ENCODE measurements at places on chromosomes 11 and 22.
A peak's percentile ranks its signal among the peaks of the same experiment; 100 is the strongest.

- no peak for DNase-seq
Measured at GRCh38 chr22:28920757-28921584, 37.6 kb downstream of the ZNRF3 start.

DNA sequence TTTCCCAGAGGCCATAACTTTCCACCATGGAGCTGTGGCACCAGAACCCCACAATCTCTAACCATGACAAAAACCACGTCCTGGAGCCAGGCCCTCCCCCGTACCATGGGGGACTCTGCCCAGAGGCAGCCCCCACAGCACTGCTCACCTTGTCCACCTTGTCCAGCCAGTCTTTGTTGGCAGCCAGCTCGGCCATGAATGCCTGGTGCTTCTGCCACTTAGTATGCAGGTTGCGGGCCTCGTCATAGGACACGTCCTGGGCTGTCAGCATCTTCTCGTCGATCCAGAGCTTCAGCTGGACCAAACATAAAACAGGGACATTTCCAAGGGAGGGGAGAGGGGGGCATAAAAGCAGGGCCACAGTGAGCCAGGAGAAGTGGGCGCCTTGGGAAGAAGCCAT, 20.8 kb upstream of the RBM4B start:
- DNase-seq, result no peak

DNA sequence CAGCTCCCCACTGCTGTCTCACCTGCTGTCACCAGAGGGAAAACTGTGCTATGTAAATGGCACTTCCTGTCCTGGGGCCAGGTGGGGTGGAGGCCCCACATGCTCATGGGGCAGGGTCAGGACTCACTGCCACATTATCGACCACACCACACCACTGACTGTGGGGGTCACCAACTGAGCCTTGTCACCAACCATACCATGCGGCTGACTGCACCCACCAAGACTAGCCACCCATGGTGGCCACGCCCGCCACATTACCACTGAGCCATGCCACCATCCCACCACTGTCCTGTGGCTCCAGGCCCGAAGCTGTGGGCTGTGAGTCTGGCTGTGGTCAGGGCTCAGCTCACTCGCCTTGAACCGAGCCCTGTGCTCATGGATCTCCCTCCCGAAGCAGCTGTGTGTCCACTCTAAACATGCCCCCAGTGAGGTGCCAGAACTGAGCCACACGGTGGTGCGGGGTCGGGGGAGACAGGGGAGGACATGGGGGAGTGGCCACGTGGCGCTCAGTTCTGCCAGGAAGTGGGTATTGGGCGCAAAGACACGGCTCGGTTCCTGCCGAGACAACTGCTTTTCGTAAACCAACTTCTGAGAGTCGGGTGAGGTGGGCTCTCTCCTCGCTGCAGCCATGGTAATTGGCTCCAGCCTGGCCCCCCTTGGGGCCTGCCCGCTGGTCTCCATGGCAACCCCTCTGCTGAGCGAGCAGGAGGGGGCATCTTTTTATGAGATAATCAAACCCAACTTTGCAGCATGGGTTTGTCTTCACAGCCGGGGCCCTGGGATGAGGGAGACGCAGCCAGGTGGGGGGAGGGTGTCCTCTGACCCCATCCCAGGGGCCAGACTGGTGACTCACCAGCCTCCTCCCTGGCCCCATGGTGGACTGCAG, 23.2 kb downstream of the RTN4R start:
- DNase-seq, result no peak

DNA sequence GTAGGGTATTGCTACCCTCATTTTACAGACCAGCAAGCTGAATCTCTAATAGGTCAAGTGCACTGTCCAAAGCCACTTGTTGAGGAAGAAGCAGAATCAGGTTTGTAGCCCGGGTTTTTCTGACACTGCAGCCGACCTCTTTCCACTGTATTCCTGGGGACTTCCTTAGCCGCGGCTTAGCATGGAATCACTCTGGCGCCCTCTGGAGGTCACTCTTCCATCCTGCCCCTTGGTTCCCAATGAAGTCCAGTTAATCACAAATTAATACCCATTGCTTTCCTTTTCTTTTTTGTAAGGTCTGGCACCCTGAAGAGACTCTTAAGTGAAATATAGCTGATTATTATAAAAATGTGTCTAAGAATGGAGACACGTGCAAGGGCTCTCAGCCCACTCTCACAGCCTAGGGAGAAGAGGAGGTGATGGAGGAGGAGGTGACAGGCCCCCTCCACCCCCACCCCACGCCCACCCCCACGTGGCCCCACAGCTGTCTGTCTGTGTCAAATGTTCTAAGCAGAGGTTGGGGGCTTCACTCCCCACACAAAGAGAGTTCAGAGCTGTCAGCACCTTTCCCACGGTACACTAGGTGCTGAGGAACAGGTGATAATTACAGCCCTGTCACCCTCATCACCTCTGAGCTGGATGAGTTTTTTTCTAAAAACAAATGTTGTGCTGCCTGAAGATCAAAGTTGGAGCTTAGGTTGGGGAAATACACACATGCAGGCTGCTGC, 57.7 kb upstream of the DRD2 start:
- DNase-seq, result peak; percentile 49

DNA sequence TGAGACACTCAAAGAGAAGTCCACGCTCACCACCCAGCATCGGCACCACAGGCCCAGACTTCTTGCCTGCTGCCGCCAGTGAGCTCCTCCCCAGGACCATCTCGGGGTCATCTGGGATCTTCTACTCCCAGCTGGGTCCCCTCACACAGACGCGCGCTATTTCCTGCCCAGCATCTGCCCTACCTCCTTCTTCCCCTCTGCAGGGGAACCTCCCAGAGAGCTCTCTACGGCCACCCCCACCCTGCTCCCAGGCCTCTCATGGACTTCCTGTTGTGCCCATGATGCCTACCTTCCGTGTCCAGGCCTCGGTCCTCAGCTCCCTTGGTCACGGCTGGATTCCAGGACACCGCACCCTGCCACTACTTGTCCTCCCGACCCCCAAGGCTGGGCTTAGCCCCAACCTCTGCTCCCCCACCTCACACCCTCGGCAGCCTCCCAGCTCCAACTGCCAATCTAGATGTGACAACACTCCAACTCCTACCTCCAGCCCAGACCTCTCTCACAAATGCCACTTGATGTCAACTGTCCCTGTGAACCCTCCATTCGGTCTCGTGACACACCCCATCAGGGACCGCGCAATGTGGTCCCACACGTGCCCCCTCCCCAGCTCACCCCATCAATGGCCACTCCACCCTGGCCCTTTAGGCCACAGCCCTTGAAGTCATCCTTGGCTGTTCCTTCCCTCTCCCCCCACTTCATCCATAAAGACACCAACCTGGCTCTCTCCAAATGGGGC, 45.3 kb downstream of the SGSM3 start:
- DNase-seq, result peak; percentile 27

- DNase-seq, result no peak
Measured at GRCh38 chr11:10311802-10312201, 6.9 kb downstream of the ADM start.

- no peak for DNase-seq
Measured at GRCh38 chr11:33909150-33909549, 17.3 kb upstream of the LMO2 start.

DNA sequence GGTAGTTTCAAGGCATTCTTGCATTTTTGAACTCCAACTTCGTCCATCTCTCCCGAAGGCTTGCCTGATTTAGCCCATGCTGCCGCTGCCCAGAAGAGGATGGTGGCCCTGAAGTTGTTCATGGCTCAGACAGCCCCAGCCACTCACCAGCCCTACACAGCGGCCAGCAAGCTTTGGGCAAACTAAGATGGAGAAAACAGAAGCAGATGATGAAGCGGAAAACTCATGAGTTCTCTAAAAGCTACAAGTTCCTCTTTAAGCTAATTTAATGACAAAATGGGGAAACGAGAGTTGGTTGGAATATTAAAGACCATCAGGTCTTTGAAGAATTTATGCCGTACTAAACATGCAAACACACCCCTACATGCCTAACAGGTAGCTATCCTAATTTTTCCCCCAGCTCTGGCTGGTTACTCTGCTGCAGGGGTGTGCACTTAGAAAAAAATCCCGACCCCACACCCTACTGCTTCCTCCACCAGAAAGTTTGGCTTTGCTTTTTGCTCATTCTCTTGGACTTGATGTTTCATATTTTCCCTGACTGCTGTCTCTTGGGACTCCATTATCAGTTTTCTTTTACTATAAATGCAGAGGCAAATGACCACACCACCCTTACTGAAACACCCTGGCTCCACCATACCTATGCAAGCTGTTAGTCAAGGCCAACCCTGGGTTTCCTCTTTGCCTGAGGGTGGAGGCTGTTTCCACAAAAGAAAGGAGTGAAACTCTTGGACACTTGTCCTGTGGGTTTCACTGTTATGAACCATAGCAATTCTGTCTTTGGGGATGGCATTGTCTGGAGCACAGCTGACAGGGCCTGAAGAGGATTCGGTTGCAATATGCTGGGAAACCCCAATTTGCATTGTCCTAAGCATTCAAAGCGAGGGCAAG, at the start of gene MPEG1:
MPEG1 (minus strand) TSS at position 184 of the 888 bp plus-strand sequence; CDS start at position 122, 62 bp downstream.
- DNase-seq, result no peak

DNA sequence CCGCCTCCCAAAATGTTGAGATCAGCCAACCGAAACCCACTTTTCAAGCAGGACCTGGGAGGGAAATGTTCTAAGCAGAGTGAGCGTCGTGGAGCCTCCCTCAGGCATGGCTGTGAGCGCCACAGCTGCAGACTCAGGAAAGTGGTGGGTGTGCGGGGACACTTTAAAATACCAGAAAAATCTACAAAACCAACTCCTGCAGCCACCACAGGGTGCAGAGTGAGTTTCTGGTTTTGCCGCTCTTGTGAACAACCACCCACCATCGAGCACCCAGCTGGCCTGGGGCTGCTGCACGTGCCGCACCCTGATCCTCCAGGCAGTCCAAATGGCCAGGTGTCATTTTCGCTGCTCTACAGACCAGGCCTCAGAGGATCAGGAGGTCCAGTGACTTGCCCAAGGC, 46.9 kb downstream of the CELSR1 start:
- DNase-seq, result no peak

DNA sequence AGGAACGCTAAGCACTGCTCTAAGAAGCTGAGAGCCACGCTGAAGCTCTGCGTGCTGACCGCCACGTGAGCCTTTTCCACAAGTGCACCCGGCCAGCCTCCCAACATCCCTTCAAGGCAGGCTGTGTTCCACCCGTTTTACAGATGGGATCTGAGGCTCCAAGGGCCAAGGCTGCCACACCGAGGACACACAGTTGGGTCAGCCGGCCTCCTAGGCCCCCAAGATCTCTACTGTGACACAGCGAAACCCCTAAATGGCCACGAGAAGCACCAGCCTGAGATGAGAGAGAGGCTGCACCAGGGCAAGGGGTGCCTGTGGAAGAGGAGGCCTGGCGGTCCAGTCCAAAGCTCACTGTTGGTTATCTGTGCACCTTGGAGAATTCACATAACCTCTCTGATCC, 11.8 kb upstream of the CD5 start:
- DNase-seq, result no peak

- no peak for DNase-seq
Measured at GRCh38 chr22:38455530-38456271, 702 bp upstream of the KCNJ4 start.

- no peak for DNase-seq
Measured at GRCh38 chr22:43511276-43511910, 99.6 kb downstream of the MPPED1 start.

GRCh38 chr22:32546496-32546895, 71.9 kb downstream of the FBXO7 start:
- no peak for DNase-seq

- no peak for DNase-seq
Measured at GRCh38 chr11:31387379-31387778, 17.7 kb downstream of the DNAJC24 start.

DNA sequence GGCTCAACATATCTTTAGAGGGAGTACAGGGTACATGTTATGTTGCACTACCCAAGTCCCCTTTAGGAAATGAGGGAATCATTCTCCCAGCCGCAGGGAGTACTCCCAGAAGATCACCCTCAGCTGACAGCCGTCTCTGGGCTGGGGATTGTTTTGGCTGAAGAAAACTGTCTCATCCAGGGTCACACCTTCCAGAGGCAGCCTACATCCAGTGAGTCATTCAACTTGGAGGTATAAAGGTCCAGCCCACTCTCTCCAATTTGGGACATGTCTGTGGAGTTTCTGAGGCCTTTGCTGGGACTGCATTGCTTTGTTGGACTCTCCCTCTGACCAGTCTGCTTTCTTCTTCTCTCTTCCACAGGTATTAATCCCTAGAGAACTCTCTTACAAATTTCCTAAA, 42.1 kb downstream of the RASSF10 start:
- no peak for DNase-seq

DNA sequence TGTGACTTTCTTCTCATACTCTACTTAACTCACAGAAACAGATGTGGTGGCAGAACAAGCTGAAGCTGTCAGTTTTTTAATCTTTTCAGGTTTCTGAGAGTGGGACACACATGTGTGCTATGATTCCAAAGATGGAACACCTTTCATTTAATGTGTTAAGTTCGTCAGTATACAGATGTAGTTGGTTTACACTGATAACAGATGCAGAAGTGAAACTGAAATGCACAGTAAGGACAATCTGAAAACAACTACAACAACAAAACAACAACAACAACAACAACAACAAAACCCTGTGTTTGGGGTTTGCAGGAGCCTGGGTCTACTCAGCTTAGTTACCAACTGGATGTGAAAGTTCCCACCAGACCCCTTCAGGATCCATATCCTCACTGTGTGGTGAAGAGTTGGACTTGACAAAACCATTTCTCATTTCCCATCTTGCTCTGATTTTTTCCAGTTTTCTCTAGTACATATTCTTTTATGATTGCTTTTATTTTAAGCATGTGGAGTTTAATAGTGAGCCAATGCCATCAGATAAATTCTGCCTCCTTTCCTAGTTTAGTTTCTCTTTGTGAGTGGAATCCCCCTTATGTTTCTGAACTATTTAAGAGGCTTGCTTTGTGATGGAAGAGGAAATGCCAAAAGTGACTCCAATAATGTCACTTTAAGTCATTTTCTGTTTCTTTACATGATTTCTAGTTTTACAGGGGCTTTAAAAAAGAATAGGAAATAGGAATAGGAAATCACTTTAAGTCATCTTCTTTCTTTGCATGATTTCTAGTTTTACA, 47.8 kb downstream of the ARHGAP42 start:
- DNase-seq, result no peak

GRCh38 chr22:24893341-24894070, 53.0 kb downstream of the LHFPL7 start:
- no peak for DNase-seq

DNA sequence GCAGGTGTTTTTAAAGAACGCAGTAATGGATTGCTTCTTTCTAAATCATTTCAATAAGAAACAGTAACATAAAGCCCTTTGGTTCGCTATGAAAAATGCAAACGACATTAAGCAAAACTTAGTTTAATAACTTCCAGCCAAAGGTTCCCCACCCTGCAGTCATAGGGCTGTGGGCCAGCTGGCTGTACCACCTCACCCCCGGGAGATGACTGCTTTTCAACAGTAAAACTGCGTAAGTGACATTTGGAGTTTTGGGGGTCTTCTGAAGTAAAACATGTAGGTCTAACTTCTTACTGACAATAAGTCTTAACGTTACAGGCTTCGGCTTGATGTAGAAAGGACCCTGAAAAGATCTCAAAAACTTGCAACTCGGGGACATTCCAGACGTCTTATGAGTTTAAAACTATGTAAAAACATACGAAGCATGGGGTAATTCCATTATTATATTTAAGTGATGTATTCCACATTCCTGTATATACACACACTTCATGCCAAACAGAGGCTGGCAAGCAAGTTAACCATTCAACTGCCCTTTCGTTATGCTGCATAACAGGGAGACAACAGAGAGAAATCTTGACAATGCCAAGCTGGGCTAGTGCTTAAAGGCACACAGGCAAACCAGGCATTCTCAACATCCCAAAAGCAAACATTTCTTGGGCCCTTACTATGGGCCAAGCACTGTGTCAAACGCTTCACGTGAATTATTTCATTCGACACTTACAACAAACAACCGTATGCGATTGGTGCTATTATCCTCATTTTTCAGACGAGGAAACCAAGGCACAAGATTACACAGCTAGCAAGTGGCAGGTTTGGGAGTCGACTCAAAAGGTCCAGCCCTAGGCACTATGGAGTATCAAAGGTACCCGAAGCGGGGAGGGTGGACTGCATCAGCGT, 1.2 kb downstream of the MRTFA start:
- DNase-seq, result no peak

All from left renal cortex interstitium (tissue), 4 donors.